ENCODE measurements at places on chromosomes 13 and 19.
A peak's percentile ranks its signal among the peaks of the same experiment; 100 is the strongest.

GRCh38 chr19:38361633-38362075 is 12.7 kb upstream of the PSMD8 start:
- DNase-seq, result peak; percentile 76

DNA sequence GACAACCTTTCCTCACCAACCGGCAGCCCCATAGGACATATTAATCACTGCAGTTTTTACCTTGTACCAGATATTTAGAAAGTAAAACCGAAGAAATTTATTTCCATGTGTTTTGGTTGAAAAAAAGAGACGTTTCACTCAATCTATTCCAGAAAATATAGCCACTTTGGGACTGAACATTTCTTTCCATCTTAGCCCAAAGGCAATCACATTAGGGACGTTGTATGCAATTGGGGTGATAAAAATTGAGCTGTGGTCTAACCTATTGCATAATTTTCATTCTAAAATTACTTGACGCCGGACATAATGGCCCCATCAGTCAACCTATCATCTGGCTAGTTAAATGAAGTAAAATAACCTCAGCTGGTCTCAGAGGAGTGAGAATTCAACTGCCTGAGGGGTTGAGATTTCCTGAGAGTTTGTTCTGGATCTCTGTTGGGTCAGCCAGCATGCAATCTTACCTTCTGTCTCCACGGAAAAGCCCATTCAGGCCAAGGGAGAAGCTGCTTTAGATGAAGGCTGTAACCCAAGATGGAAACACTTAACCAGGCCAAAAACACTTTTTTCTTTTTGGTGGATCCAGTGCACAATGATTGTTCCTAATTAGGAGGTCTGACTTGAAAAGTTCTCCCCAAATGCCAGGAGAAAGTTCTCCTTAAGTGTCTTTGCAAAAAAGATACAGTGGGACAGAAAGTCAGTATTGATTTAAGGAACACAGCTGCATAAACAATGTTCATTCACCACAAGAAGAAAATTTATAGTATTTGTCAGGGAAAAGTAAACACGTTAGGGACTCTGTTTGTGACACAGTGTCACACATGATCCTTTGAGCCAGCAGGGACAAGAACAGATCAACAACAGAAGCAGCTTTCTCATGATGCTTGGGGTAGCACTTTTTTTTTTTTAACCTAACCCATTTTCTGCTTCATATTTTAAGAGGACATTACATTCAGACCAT is 34.1 kb downstream of the DLEU7 start:
- DNase-seq, result no peak

DNA sequence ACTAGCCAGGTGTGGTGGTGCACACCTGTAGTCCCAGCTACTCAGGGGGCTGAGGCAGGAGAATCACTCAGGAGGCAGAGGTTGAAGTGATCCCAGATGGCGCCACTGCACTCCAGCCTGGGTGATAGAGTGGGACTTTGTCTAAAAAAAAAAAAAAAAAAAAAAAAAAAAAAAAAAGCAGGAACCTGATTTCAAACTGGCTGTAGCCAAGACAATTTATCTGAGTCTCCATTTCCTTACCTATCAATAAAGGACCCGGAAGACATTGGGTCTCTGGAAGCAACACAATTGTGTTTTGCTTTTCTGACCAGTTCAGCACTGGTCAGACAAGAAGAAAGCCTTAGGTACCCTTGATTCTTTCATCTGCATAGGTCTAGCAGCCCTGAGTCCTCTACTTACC is 491.0 kb downstream of the TBC1D4 start:
- DNase-seq, result no peak

GRCh38 chr19:8575467-8575997 is 1.7 kb downstream of the MYO1F start:
- peak; percentile 76 for DNase-seq
